ENCODE measurements at places on chromosomes 7 and 10.

GRCh38 chr10:48470893-48471805 lies 133.7 kb downstream of the ARHGAP22 start:
- no peaks in the 10 kb centered on the region for H3K36me3 ChIP-seq
- H3K27me3 ChIP-seq, result no peaks in the 10 kb centered on the region
- no peak overlapping the region for H3K4me3 ChIP-seq
- H3K4me1 ChIP-seq, result peaks cover 15% of the 10 kb centered on the region
- DNase-seq, result no peak
- no peak overlapping the region for H3K27ac ChIP-seq

DNA sequence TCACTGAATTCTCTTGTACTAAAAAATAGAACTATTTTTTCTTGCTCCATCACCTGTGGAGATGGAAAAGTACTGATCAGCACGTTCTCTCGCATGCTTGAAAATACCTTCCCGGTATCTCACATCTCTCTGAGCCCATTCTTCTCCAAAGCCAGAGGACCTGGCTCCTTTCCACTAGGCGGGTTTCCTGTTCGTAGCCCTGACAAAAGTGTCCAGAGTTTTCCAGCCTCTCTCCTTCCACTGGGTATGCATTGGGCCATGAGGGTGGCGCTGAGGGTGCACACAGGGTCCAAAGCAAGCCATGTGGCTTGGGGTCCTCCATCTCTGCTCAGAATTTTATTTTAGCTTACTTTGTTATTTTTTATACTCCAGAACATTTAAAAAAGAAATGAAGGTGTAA lies 16.3 kb upstream of the SRGN start:
- no peaks in the 10 kb centered on the region for H3K36me3 ChIP-seq
- DNase-seq, result no peak
- no peak overlapping the region for H3K4me3 ChIP-seq
- H3K27ac ChIP-seq, result no peak overlapping the region

DNA sequence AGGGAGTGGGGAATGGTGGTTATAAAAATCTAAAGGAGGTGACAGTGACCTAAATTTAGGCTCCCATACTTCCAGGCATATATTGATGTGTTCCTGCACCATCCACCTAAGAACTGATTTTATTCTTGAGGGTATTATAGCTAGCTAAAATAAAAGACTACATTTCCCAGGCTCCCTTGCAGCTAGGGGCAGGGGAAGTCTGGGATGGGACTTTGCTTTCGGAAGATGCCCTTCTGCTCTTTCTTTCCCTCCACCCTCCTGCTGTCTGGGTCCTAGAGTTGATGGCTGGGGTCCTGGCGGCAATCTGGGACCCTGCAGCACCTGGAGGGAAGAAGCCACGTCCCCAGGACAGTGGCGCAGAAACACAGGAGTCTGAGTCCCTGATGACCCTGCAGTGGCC lies 53.8 kb upstream of the SAMD8 start:
- H3K27me3 ChIP-seq, result no peaks in the 10 kb centered on the region
- H3K36me3 ChIP-seq, result no peaks in the 10 kb centered on the region
- no peak for DNase-seq
- H3K27ac ChIP-seq, result no peak overlapping the region
- H3K4me1 ChIP-seq, result peaks cover 4% of the 10 kb centered on the region

DNA sequence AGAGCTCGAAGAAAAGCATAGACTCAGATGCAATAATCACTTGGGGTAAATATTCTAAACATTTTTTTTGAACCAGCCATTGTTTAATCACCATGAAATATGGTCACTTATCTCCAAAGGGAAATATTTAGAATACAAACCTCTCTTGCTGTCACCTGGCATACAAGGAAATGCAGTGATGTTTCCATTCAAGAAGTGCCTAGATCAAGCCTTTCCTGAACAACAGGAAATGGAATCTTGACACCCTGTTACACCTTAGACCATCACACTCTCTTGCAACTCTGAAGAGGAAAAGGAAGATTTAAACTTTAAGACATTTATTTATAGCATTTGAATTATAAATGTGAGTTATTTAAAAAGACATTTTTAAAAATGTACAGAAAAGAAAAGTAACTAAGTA lies 263.0 kb upstream of the BMPER start:
- no peaks in the 10 kb centered on the region for H3K4me1 ChIP-seq
- no peak overlapping the region for H3K4me3 ChIP-seq
- H3K27ac ChIP-seq, result no peak overlapping the region
- no peaks in the 10 kb centered on the region for H3K27me3 ChIP-seq

DNA sequence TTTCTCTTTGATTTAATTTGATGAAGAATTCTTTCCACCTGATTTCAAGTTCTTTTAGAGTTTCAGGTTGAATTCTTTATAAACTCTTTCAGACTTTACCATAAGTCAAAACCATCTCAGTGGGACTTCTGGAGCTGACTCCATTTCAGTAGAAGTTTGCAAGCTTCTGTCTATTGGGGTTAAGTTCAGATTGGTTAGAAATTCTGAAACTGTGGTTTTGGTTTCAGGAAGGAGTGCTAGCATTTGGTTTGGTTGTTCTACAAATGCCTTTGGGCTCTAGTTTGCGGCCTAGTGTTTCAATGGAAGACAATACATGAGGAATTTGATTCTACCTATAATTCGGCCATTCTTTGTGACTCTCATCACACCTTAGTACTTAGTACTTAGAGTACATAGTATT lies 176.8 kb upstream of the RHOBTB1 start:
- no peaks in the 10 kb centered on the region for H3K27me3 ChIP-seq
- no peak for DNase-seq
- no peaks in the 10 kb centered on the region for H3K36me3 ChIP-seq
- no peaks in the 10 kb centered on the region for H3K4me1 ChIP-seq
- no peak overlapping the region for H3K27ac ChIP-seq

DNA sequence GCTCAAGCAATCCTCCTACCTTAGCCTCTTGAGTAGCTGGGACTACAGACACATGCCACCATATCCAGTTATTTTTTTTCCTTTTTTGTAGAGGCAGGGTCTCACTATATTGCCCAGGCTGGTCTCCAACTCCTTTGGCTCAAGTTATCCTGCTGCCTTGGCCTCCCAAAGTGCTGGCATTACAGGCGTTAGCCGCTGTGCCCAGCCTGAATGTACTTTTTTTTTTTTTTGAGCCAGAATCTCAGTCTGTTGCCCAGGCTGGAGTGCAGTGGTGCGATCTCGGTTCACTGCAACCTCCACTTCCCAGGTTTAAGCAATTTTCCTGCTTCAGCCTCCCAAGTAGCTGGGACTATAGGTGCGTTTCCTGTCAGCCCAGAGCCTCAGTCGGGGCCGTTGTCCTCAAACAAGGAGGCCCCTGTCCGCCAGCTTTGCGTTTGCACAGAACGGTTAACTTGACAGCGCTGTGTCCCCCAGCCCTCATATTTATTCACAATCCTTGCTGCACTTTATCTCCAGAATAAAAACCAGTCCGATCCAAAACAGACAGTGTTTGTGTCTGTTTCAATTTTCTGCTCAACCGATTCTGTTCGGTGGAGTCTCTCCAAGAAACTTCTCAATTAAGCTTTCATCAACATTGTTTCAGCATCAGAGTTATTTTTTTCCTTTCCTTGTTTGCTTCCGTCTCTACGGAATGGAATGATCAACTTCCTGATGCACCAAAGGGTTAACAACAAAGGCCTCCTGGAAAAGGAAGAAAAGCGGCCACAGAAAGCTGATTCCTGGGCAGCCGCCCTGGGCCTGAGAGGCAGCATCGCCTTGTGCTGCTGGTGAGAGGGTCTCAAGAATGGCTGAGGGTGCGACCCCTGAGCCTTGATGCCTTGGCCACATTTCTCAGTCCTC lies 64.5 kb downstream of the PDIA4 start:
- no peak overlapping the region for H3K4me3 ChIP-seq
- peak; percentile 22 for DNase-seq
- H3K36me3 ChIP-seq, result no peaks in the 10 kb centered on the region
- H3K27ac ChIP-seq, result no peak overlapping the region
- peaks cover 2% of the 10 kb centered on the region for H3K4me1 ChIP-seq
- H3K27me3 ChIP-seq, result no peaks in the 10 kb centered on the region

GRCh38 chr7:24779283-24779655 lies 22.0 kb upstream of the GSDME start:
- no peak for DNase-seq
- H3K4me1 ChIP-seq, result no peaks in the 10 kb centered on the region
- H3K36me3 ChIP-seq, result no peaks in the 10 kb centered on the region
- no peak overlapping the region for H3K4me3 ChIP-seq

DNA sequence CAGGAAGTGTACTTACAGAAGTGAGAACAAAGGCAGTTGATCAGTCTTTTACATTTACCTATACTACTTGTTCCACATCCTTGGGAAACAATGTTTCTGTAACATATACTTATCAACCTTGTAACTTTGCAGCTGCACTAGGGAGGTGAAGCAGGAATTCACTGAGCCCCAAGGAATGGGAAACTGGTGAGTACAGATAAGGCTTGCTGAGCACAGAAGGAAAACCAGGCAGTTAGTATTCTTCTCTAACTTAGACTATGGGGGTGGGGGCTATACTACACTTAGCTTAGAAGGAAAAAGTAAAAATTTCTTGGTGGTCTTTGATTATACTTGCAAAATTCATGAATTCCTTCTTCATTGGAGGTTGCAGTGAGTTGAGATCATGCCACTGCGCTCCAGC lies 6.9 kb upstream of the ZNF33A start:
- H3K4me1 ChIP-seq, result no peaks in the 10 kb centered on the region
- H3K27me3 ChIP-seq, result no peaks in the 10 kb centered on the region
- no peaks in the 10 kb centered on the region for H3K36me3 ChIP-seq
- DNase-seq, result no peak

DNA sequence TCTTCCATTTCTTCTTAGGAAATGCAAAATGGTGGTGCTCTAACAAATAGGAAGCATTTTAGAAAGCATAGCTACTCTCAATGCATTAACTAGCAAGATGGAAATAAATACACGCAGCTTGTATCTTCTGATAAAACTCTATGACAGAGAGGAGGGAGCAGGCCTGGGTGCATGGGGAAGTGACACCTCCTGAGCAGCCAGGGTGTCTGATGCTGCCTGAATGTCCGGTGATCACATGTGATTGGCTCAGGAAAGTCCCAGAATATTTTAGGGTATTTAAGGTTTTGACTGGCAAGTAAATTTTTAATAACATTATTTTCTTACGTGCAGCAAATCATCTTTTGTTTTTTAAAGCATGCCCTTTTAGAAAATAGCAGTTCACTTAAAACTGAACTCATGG lies 261.0 kb upstream of the KLF6 start:
- no peaks in the 10 kb centered on the region for H3K27me3 ChIP-seq
- H3K4me1 ChIP-seq, result no peaks in the 10 kb centered on the region
- no peak overlapping the region for H3K27ac ChIP-seq
- H3K36me3 ChIP-seq, result peaks cover 3% of the 10 kb centered on the region
- no peak for DNase-seq

- H3K4me1 ChIP-seq, result peaks cover 3% of the 10 kb centered on the region
- H3K36me3 ChIP-seq, result peaks cover 31% of the 10 kb centered on the region
- H3K27ac ChIP-seq, result no peak overlapping the region
Observed at GRCh38 chr7:135645296-135645904, 16.9 kb upstream of the STMP1 start.

DNA sequence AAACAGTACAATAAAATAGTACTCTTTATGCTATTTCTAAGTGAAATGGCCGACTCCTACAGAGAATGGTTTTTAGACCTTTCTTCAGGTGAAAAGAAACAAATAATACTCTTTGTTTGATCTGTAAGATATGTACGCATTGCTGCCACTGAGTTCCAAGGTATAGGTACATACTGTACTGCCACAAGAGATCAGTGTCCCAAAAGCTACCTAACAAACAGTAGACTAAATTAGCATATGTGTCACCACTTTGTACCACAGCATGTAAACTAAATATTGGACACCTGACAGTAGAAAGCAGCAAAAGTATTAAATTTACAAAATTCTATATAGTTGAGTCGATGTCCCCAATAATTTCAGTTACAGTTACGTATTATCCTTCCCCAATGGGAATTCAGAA lies 14.4 kb downstream of the MTPN start:
- DNase-seq, result no peak
- H3K4me1 ChIP-seq, result no peaks in the 10 kb centered on the region
- H3K36me3 ChIP-seq, result no peaks in the 10 kb centered on the region
- no peak overlapping the region for H3K4me3 ChIP-seq
- no peak overlapping the region for H3K27ac ChIP-seq

DNA sequence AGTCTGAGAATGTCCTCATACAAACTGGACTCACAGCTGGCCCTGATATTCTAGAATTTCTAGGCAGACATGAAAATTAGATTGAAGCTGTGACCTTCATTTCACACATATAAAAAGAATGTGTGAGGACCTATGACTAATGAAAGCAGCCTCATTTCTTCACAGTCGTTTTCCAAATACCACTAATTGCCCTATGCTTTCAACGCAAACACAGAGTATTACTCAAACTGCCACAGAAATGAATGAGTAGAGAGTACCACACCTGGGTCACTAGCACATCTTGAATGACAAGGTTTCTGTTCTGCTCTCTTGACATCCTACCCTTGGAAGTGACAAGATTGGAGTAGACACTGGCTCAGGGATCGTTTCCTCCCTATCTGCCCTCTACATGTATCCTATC lies 142.4 kb downstream of the C1GALT1 start:
- no peaks in the 10 kb centered on the region for H3K36me3 ChIP-seq
- H3K27ac ChIP-seq, result no peak overlapping the region
- no peak for DNase-seq
- no peak overlapping the region for H3K4me3 ChIP-seq
- H3K27me3 ChIP-seq, result no peaks in the 10 kb centered on the region
- H3K4me1 ChIP-seq, result peaks cover 5% of the 10 kb centered on the region

DNA sequence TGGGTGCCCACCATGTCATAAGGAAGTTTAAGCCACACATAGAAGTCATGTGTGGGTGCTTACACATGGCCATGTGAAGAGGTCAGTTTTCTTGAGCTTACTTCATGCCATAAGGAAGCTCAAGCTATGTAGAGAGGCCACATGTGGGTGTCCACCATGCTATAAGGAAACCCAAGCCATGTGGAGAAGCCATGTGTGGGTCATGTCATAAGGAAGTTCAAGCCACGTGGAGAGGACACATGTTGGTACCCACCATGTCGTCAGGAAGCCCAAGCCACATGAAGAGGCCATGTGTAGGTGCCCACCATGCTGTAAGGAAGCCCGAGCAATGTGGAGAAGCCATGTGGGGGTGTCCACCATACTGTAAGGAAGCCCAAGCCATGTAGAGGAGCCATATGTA lies 1089.2 kb upstream of the AUTS2 start:
- H3K27ac ChIP-seq, result no peak overlapping the region
- H3K4me1 ChIP-seq, result peaks cover 3% of the 10 kb centered on the region
- H3K36me3 ChIP-seq, result no peaks in the 10 kb centered on the region
- H3K4me3 ChIP-seq, result no peak overlapping the region
- no peak for DNase-seq
- no peaks in the 10 kb centered on the region for H3K27me3 ChIP-seq

DNA sequence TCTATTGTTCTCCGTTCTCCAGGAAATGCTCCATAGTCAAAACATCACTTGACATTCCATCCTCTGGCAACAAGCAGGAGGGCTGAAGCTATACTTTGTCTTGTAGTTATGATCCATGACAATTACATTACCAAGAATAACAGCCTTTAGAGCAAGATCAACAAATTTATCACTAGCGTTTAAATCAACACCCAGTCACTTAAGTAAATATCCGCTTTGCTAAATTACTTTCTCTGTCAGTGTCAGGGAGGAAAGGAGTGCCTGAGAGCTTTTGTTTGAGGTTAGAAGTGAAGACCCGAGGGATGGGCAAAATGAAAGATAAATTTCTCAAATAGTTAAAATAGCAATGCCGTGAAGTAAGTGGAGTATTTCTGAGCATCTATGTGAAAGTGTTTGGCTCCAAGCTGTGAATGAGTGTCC lies 236.1 kb upstream of the BMPER start:
- DNase-seq, result peak; percentile 26
- H3K27ac ChIP-seq, result no peak overlapping the region
- H3K36me3 ChIP-seq, result no peaks in the 10 kb centered on the region

Data from trophoblast cell (in vitro differentiated cells and primary cell).